CD4-positive, alpha-beta memory T cell (primary cell): ENCODE measurements at places on chromosomes 5 and 9.

GRCh38 chr9:105004466-105005090, 76.6 kb upstream of the ABCA1 start:
- no peak for DNase-seq

DNA sequence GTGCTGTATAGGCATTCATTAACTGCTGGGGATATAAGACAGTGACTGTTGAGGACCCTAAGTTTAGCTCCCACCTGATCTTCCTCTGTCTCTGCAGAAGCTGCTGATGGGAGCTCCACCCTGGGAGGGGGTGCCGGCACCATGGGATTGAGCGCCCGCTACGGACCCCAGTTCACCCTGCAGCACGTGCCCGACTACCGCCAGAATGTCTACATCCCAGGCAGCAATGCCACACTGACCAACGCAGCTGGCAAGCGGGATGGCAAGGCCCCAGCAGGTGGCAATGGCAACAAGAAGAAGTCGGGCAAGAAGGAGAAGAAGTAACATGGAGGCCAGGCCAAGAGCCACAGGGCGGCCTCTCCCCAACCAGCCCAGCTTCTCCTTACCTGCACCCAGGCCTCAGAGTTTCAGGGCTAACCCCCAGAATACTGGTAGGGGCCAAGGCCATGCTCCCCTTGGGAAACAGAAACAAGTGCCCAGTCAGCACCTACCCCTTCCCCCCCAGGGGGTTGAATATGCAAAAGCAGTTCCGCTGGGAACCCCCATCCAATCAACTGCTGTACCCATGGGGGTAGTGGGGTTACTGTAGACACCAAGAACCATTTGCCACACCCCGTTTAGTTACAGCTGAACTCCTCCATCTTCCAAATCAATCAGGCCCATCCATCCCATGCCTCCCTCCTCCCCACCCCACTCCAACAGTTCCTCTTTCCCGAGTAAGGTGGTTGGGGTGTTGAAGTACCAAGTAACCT, 22.1 kb downstream of the PCDHGC5 start:
- DNase-seq = no peak

DNA sequence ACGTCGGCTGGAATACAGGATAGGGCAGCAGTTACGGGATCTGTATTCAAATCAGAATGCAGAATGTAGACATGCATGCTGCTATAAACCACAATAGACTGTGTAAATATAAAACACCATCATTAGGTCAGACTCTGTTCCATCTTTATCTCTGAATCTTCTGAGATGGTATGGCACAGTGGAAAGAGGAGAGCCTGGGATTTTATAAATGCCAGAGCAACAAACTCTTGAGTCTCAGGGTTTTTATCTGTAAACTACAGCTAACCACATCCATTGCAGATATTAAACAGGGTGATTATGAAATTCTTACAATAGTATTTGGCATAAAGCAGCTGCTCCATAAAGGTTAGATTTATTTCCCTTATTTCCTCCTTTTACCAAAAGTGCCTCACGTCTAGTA, 108.7 kb downstream of the ZDHHC21 start:
- no peak for DNase-seq

DNA sequence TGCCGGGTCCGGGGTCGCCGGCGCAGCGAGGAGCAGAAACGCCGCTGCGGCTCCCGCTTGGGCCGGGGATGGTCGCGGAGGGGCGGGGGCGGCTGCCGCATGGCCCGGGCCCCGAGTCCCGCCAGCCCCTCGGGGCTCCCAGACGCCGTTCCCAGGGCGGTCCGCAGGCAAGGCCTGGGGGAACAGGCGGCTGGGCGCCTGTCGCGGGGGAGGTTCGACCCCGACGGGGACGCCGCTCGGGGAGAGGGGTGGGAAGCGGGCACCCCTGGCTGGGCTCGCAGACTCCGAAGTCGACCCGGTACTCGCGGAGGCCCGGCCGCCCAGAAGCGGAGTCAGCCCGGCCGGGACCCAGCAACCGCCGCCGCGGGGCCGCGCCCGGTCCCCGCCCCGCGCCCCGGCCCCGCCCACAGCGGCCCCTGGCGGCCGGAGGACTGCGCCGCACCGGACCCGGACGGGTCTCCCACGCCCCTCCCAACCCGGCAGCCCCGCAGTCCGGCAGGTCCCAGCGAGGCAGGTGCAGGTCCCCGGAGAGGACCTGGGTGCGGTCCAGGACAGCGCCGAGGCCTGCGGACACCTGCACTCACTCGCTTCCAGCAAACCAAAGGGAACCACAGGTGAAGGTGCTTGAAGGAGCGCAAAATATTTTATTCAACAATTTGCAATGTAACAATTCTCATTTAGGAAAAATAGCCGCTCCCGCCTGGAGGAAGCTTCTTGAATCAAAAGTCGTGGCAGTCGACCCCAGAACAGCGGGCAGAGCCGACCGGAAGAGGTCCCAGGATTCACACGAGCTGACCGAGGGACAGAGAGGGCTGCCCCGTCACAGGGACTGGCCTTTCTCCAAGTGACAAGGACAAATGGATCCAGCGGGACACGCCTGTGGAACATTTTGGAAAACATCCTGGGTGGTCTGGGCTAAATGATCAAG, at the start of gene INPP5E:
INPP5E (minus strand) TSS at position 365 of the 928 bp plus-strand sequence. CDS start 426 bp downstream, outside the sequence.
- DNase-seq = peak; percentile 69

GRCh38 chr5:145859897-145860296, 12.9 kb downstream of the GRXCR2 start:
- no peak for DNase-seq

DNA sequence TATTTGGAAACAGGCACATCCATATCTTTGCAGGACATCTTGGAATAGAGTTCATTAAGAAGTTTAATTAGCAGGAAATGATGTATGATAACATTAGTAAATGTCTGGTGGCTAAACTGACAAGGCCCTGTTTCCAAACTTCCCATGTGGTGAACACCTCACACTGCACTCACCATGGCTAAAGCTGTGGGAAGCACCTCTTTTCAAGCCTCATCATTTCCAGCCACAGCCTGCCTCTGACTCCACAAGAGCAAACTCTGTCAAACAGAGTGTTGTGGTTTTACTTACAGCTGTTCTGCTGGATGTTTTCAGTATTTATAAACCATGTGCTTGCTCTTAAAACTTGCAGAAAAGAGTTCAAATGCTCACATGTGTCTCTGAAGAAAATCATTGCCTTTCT, 14.9 kb upstream of the NDUFB6 start:
- no peak for DNase-seq

GRCh38 chr5:96348536-96348935, 84.5 kb downstream of the PCSK1 start:
- no peak for DNase-seq

DNA sequence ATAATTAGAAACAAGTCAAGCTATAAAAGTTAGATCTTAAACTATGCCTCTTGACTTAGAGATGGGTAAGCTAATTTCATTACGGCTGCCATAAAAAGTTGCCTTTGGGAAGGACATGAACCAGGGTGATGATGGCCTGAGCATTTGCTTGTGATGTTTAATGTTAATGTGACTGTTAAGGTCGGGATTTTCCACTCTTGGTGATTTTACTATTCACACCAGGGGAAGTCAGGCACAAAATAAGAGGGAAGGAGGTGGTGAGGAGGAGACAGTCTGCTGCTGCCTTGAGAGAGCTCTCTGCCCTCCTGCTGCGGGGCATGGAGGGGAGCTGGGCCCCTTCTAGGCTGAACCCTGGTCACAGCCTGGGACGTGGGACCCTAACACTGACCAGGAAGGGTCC, 34.4 kb downstream of the AHRR start:
- no peak for DNase-seq

DNA sequence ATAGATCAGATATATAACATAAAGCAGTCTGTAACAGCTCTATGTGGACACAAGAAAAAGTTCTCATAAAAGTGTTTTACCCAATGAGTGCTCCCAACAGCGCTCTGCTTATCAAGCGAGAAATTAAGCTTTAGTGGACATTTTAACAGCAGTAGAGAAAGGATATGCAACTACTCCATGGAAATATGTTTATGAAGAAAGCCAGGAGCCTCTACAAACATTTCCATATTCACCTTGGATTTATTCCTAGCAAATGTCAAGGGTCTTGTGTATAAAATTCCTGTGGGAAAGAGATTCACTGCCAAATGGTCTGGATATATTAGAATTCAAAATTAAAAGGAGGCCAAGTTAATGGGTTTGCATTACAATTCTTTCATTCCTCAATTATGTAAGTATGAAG, 66.5 kb downstream of the DTWD2 start:
- no peak for DNase-seq

DNA sequence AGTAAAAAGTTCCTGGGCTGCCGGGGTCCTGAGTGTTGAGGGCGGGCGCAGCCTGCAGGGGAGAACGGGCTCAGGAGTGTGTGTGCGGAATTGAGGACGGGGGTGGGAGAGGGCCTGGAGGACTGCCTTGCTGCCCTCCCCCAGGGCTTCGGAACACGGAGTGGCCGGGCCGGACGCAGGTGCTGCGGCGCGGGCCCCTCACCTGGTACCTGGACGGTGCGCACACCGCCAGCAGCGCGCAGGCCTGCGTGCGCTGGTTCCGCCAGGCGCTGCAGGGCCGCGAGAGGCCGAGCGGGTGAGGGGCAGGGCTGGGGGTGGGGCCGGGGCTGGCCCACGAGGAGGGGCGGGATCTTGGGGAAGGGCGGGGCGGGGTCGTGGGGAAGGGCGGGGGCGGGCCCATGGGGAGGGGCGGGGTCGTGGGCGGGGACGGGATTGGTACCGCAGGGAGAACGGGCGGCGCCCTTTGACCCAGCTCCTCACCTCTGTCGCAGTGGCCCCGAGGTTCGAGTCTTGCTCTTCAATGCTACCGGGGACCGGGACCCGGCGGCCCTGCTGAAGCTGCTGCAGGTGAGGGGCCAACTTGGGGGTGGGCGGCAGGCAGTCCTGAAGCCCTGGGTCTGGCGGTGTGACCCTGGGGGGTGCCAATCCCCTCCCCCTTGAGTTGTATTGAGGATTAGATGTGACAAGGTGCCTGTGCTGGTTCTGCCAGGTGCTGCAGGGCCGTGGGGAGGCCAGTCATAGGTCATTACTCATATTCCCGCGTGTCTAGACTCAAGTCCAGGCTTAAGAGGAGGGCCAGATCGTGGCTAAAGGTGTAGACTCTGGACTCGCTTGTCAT, 7.1 kb downstream of the FPGS start:
- no peak for DNase-seq

- no peak for DNase-seq
These were observed 76.7 kb upstream of the GDNF start for GRCh38 chr5:37916525-37916924.

DNA sequence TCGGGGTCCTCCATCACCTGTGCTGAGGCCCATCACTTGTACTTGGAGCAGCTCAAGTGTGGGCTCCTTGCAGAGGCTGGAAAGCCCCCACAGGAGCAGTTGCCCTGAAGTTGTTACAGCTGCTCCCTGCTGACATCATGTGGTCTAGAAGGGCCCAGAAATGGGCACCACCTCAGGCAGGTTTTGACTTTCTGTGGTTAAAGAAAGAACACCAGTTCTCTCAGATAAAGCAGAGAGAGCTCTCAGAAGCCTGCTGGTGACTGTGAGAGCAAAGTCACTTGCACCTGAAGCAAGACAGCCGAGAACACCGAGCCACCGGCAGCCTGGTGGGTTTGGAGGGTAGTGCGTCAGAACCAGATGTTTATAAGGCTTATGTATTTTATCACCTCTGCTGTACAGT, 70.4 kb downstream of the MVB12B start:
- DNase-seq = peak; percentile 84

DNA sequence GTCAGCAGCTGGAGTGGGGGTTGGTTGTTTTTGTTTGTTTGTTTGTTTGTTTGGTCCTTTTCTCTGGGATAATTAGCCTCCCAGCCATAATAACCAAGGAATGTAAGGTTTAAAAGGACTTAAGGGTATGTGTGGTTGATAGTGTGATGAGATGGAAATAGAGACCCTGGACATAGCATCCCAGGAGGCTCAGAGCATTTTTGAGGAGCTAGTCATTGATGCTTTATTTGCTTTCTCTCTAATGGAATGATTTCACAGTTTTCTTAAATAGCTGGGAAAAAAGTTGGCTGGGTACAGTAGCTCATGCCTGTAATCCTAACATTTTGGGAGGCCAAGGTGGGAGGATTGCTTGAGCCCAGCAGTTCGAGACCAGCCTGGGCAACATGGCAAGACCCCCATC, 45.1 kb downstream of the TTC1 start:
- no peak for DNase-seq

- no peak for DNase-seq
These were observed 4.0 kb upstream of the CCL28 start for GRCh38 chr5:43415935-43416802.

DNA sequence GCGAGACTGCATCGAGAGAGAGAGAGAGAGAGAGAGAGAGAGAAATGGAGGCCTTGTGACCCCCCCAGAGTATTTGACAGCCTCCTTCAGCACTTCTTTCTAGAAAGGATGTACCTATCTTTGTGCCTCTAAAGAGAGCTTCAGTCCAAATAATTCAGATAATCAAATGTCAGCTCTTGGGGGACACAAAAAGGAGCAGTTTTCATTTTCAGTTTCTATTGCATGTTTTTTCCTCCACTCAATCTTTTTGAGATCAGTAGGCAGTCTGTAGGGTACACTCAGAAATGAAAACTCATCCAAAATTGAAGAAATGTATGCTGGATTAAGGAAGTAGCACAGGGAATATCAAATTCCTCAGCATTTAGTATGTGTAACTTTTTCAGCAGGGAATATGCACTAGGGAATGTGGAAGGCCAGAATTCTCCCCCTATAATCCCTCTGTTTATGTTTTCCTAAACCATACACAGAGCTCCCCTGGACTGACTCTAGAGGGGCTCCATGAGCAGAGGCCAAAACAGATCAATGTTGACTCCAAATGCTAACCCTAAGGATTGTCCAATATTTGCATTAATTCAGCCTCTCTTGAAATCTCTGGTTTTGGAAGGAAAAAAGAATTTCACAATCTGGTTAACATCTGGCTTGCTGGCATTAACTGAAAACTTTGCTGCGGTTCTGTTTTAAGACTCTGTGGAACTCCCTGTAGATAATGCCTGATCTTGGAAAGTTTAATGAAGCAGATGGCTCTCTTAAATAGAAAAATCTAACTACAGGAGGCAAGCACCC, 250.1 kb downstream of the CEMIP2 start:
- no peak for DNase-seq

DNA sequence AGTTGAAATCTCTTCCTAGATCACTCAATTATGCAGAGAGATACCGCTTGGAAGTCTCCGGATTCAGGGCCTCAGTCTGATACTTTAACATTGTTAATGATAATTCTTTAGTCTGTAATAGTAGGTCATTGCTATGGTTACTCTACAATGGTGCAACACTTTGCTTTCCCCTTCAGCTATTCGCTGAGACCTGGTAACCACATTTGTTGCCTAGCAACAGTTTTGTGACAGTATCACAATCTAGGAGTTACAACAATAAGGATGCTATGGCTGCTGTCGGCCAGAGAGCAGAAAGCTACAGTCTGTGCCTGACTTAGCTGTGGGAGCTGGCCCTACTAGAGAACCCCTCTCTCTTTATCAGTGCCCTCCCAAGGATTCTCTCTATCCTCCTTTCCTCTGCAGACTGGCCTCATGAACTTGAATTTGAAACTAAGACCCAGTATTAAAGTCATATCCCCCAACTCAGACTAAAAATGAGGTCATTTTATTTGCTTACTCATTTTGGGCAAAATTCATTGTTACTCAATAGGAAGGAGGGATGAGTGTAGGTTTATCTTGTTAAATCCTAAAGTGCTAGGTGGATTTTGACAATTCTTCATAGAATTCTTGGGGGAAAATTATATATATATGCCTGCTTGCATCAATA, 39.3 kb downstream of the NR2F1 start:
- DNase-seq = peak; percentile 72
